ENCODE measurements at places on chromosomes 3 and 15.
A peak's percentile ranks its signal among the peaks of the same experiment; 100 is the strongest.

- DNase-seq, result no peak
Measured at GRCh38 chr3:156291272-156292123, 171.1 kb downstream of the KCNAB1 start.

DNA sequence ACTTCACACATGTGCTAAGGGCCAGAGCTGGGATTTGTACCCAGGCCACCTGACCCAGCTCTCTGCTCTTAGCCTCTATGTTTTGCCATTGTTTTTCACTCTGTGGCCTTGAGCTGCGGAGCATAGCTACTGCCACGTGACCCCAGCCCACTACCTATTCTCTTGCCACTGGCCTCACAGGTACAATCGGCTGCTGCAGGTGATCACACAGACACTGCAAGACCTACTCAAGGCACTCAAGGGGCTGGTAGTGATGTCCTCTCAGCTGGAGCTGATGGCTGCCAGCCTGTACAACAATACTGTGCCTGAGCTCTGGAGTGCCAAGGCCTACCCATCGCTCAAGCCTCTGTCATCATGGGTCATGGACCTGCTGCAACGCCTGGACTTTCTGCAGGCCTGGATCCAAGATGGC lies 46.2 kb downstream of the SEMA3G start:
- DNase-seq, result no peak

DNA sequence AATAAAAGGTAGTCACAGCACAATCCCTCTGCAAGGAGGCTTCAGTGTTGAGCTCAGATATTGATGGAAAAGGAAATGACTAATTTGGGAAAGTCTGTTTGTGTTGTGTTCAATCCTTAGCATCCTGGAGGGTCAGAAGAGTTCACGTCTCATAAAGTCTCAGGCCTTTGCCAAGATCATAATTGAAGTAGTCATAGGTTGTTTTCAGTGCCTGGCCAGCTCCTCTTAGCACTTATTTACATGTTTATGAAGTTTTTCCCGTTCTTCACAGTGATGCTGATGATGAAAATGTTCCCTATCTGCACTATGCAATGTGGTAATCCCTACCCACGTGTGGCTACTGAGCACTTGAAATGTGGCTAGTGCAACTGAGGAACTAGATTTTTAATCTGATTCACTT lies 61.6 kb upstream of the TGFBR2 start:
- no peak for DNase-seq

DNA sequence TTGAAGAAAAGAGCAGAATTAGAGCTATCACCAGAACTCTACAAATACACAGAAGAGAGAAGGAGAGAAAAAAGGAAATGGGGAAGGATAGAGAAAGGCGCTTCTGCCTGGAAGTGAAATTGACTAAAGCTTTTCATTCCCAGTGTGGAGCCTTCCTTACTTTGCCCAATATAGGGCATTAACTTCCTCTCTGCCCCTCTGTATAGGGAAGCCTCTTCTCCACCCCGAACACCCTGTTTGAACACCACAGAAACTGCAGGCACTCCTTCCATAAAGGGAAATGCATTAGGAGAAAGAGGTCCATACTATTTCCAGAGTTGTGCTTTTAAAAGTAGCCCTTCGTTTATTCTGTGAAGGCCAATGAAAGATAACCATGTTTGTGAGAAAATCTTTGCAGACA lies 248.5 kb downstream of the RAP2B start:
- DNase-seq, result no peak

- no peak for DNase-seq
Measured at GRCh38 chr3:125211523-125212090, 941 bp downstream of the SLC12A8 start.

DNA sequence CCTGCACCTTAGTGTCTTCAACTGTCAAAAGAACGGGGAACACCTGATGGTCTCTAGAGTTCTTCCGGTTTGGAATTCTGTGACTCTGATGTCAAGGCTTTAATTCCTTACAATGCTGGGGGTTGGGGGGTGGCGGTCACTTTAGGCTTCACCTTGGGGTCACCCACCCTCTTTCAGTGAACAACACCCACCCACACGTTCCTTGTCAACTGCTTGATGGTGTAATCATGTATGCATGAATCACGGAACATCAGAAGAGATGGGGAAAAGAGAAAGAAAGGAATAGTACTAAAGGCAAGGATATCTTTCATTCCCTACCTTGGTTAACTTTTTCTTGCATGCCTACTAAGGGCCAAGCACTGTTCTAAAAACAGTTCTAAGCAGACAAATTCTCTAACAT lies 7.3 kb upstream of the UBE2E1 start:
- no peak for DNase-seq

DNA sequence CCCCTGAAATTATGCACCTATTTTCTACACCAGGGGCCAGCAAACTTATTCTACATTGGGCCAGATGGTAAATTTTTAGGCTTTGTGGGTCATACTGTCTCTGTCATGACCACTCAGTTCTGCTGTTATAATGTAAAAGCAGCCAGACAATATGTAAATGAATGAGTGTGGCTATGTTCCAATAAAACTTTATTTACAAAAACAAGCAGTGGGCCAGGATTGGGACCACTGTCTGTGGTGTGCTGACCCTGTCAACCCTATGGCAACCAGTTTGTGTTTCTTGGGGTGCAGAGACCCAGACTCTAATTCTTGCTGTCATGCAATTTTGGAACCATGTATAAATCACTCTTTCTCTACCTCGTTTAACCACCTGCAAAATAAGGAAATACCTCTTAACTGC lies 74.7 kb downstream of the LRIG1 start:
- no peak for DNase-seq

GRCh38 chr3:179949412-179949811 lies 87.3 kb downstream of the PEX5L start:
- no peak for DNase-seq

GRCh38 chr15:36599620-36600433 lies 20.4 kb downstream of the CDIN1 start:
- DNase-seq, result no peak

DNA sequence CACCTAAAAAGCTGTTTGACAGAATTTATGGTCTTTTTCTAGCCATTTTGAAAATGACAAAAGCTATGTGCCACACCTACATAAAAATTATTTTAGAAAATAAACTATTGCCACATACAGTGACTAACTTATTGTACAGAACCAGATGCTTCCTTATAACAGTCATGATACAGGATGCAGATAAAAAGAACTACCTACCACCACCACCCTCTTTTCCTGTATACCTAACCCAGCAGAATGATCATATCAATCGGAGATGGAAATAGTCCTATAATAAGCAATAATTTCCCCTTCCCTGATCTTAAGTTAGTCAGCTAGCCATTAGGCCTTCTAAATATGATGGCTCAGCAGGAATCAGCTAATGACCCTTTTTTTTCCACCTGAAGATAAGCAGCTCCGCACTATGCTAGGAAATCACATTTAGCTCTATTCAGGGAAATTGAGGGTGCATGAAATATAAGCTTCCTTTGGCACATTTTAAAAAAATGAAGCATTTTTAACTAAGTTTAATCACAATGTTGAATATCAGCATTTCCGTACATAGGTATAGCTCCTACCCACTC lies 155.5 kb upstream of the SETMAR start:
- no peak for DNase-seq

- DNase-seq, result no peak
Measured at GRCh38 chr3:114095796-114096195, 39.3 kb downstream of the QTRT2 start.

- no peak for DNase-seq
Measured at GRCh38 chr15:101386967-101387366, 91.9 kb upstream of the SNRPA1 start.

- no peak for DNase-seq
Measured at GRCh38 chr15:93029214-93029835, 59.7 kb downstream of the RGMA start.

DNA sequence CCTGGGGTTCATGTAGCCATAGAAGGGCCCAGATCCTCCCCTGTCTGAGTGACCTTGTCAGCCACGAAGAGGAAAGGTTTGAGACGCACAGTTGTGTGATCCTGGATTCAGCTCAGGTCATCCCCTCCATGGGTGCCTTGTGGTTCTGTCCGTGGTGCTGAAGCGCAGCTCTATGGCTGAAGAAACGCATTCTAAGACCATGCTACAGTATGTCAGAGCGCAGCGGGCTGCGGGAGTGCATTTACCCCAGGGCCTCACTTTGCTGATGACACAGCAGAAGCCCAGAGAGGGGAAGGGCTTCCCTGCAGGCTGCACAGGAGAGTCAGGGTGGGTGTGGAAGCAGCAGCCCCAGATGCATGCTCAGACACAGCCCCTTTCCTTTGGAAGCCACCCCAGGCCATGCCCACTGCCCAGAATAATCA lies 68.8 kb upstream of the IQSEC1 start:
- peak; percentile 23 for DNase-seq

Measured in ACHN (cell line).